Inflammatory macrophage treated with lipopolysaccharide for 1 hour (primary cell): ENCODE measurements at places on chromosomes 1 and 21.
A peak's percentile ranks its signal among the peaks of the same experiment; 100 is the strongest.

- no peak for DNase-seq
These were observed 60.0 kb upstream of the NTPCR start for GRCh38 chr1:232890340-232890943.

- DNase-seq: no peak
These were observed 73.6 kb upstream of the TLR5 start for GRCh38 chr1:223216531-223217205.

GRCh38 chr1:105368446-105368845 is 1618.7 kb downstream of the AMY1C start:
- DNase-seq: no peak

- no peak for DNase-seq
These were observed 362.4 kb downstream of the HHAT start for GRCh38 chr1:210691039-210691610.

DNA sequence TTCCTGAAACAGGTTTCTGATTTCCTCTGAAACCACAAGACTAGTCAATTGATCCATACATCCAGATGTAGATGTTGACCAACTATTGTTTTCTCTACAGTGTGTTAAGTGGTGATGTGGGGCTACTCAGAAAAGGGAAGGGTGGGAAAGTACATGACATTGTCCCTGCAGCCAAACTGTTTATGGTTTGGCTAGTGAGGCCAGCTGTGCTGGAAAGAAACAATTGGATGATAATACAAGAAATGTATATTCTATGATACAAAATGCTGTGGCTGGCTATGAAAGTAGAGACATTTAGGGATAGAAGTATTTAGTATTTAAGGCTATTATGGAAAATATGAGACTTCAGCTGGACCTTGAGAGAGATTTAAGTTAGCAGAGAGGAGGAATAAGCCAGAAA is 244.5 kb downstream of the ADGRL2 start:
- no peak for DNase-seq

DNA sequence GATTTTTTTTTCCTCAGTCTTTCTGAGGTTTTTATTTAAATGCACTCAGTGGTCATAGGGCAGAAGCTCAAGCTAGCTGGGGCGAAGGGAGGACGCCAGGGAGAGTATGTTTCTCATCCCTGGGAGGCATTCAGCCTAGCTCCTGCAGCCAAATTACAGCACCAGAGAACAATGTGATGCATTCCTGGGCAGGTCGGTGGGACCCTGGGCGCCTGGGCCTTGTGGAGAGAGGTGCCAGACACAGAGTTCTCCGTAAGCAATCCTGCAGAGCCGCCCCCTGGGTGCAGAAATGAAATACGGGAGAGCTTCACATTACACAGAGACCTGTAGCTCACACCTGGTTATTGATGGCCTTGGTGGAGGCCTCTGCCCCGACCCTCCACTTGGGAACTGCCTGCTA is 15.5 kb downstream of the WNT2B start:
- no peak for DNase-seq

DNA sequence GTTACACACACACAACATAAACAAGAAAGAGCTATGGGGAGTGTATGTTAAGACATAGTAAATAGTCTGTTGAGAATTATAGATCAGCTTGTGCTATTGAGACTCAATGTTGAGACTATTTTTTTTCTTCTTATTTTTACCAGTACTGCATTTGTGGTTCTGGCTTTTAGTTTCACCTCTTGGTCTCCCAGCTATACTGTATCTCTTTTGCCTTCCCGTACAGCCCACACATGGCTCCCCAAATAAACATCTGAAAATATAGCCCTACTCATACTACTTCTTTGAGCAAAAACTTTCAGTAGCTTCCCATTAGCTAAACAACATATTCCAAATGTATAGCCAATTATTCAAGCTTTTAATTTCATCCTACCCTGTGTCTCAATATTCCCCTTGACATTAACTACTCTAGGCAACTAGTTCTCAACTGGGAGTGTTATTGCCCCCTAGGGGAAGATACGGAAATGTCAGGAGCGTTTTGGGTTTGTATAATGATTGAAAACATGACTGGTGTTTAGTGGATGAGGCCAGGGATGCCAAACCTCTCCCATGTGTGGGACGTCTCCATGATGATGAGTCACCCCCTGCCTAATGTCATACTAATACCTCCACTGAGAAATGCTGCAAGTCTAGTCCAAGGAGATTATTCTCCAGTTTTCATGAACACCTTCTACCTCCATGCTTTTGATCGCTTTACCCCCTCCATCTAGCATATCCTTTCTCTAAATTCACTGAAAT is 6.8 kb downstream of the RPE65 start:
- peak; percentile 92 for DNase-seq

DNA sequence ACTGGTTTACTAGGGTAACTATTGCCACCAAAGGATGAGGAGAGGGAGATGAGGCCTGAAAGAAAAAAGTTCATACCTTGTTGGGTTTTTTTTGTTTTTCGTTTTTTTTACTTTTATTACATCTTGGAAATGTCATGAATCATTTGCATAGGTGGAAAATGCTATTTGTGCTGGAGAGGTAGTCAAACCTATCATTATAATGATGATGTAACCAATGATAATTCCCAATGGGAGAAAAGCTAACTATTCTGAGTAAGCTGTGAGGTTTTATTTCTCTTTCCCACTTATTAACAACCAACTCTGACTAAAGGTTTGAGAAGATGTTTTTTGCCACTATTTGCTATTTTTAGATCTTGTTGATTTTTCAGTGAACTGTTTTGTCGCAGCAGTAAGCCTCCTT is 29.0 kb downstream of the SH3GLB1 start:
- no peak for DNase-seq

GRCh38 chr1:11598461-11598860 is 55.8 kb downstream of the FBXO2 start:
- DNase-seq: no peak

- DNase-seq: no peak
These were observed 2.9 kb downstream of the C2CD2 start for GRCh38 chr21:41950941-41951351.

DNA sequence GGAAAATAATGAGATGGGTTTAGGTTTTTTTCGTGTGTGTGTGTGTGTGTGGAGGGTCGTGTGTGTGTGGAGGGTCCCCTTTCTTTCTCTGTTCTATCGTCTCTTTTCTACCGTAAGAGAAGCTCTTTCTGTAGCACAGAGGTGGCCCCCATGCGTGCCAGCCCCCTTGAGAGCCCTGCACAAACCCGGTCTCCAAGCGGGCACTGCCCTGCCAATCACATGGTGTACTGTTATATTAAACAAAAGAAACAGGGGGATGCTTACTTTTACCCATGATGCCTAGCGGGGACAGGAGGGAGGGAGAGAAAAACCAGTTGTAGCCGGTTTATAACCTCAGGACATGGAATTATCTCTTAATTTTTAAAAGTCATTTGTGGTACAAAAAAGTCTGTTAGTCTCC is 41.0 kb downstream of the GATAD2B start:
- no peak for DNase-seq

DNA sequence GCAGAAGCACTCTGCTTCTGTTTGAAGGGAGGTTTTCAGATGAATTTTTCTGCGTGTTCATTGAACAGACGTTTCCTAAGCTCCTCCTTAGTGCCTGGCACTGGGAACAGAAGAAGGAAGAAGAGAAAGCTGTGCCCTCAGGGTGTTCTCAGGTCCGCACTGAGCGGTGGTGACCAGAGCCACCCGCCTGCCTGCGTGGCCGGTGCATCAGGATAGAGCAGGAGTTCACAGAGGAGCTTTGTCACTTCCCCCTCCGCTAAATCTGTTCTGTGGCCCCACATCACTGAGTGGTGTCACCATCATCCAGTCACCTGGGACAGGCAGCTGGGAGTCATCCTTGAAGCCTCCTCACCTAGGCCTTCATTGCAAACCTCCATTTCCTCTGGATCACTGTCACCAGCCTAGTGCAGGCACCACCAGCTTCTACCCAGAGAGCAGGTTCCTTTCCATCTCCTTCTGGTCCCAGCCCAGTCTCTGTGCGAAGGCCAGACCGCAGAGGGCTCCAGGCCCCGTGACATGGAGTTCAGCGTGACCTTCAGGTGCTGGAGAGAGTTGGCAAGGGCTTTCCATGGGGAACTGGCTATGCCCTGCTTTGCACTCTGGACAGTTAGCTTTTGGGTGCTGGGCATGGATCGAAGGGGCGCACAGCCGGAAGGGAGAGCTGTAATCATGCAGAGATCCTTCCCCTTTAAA is 21.7 kb downstream of the PARK7 start:
- DNase-seq: no peak

GRCh38 chr21:37365517-37366481 is 774 bp upstream of the DYRK1A start:
- DNase-seq: peak; percentile 52

GRCh38 chr1:67166196-67166595 is at the start of gene IL23R:
IL23R (plus strand) TSS chr1:67166454; CDS start chr1:67168121, 1,667 bp downstream.
- DNase-seq: peak; percentile 56

GRCh38 chr1:29282924-29283803 is 46.8 kb downstream of the PTPRU start:
- peak; percentile 15 for DNase-seq

DNA sequence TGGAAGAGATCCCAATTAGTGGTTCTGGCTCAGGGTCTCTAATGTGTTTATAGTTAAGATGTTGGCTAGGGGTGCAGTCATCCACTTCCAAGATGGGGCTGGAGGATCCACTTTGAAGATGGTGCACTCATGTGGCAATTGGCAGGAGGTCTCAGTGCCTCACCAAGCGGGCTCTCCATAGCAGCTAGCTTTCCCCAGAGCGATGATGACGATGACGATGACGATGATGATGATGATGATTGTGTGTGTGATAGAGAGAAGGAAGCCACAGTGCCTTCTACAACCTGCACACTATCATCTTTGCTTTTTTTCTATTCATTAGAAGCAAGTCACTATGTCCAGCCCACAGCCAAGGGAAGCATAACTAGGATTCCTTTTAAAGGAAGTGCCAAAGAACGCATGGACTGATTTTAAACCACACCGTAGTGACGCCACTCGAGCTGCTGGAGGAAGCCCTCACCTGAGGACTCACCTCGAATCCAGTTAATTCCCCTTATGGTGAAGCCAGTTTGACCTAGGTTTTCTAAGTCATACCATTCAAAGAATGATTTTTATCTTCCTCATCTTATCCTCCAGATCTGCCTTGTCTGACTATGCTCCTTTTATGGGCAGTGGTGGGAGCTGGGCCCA is 49.4 kb downstream of the SRRM1 start:
- no peak for DNase-seq

DNA sequence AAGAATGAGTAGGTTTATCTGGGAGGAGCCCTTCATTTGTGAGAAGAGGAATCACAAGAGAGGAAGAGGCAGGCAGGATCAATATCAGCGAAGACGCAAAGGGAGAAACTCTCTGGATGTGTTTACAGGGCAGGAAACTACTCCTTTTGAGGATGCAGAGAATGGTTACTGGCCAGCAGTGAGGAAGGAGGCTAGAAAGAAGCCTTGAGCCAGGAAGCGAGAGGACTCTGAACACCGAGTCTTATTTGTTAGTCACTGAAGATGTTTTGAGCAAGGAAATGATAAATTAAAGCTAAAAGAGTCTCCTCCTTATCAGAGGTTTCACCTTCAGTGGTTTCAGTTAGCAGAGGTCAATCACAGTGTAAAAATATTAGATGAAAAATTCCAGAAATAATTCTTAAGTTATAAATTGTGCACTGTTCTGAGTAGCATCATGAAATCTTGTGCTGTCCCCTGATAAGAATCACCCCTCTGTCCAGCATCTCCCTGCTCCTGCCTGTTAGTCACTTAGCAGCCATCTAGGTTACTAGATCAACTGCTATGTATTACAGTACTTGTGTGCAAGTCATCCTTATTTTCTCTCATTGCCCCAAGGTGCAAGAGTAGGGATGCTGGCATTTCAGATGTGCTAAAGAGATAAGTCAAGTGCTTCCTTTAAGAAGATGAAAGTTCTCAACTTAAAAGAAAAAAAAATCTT is 43.5 kb downstream of the WLS start:
- no peak for DNase-seq
